ENCODE measurements at places on chromosomes 12 and 14. TPM values are rescaled to one million over a fixed set of nuclear protein-coding genes. Genes with fewer than 3 reads are reported as not detected.

GRCh38 chr12:58306266-58307000 is 365.1 kb downstream of the ATP23 start:
- H3K27ac ChIP-seq: no peak overlapping the region
- DNase-seq: no peak
- no peaks in the 10 kb centered on the region for H3K27me3 ChIP-seq
- no peaks in the 10 kb centered on the region for H3K36me3 ChIP-seq

- no peaks in the 10 kb centered on the region for H3K36me3 ChIP-seq
- peak overlapping the region; percentile 39 for H3K4me3 ChIP-seq
Observed at GRCh38 chr12:14216405-14217294, 148.8 kb upstream of the ATF7IP start.

Gene OS9
- polyA plus RNA-seq: 256 TPM

Gene RERG
- polyA plus RNA-seq: 29.3 TPM

Gene ATG14
- polyA plus RNA-seq: 5.2 TPM

All from kidney (tissue), 22 donors.